Renal cortex interstitium (tissue), 15 donors: ENCODE measurements at places on chromosomes 4 and X. TPM values are rescaled to one million over a fixed set of nuclear protein-coding genes. Genes with fewer than 3 reads are reported as not detected.

Gene GPR143
- polyA plus RNA-seq, result 11.2 TPM

Gene FGFBP2
- not detected for polyA plus RNA-seq

Gene CT45A1
- not detected for polyA plus RNA-seq

Gene CABS1
- 0.12 TPM for polyA plus RNA-seq
